Osteocyte (in vitro differentiated cells): ENCODE measurements at places on chromosomes 3 and 15. TPM values are rescaled to one million over a fixed set of nuclear protein-coding genes. Genes with fewer than 3 reads are reported as not detected.
A peak's percentile ranks its signal among the peaks of the same experiment; 100 is the strongest.

GRCh38 chr15:92683511-92683834 lies 27.9 kb upstream of the FAM174B start:
- H3K4me3 ChIP-seq = no peak overlapping the region
- no peak for DNase-seq
- H3K27me3 ChIP-seq = peaks cover 42% of the 10 kb centered on the region
- H3K36me3 ChIP-seq = no peaks in the 10 kb centered on the region
- peaks cover 20% of the 10 kb centered on the region for H3K4me1 ChIP-seq

Gene SOX14
- not detected in 2 replicates for total RNA-seq

DNA sequence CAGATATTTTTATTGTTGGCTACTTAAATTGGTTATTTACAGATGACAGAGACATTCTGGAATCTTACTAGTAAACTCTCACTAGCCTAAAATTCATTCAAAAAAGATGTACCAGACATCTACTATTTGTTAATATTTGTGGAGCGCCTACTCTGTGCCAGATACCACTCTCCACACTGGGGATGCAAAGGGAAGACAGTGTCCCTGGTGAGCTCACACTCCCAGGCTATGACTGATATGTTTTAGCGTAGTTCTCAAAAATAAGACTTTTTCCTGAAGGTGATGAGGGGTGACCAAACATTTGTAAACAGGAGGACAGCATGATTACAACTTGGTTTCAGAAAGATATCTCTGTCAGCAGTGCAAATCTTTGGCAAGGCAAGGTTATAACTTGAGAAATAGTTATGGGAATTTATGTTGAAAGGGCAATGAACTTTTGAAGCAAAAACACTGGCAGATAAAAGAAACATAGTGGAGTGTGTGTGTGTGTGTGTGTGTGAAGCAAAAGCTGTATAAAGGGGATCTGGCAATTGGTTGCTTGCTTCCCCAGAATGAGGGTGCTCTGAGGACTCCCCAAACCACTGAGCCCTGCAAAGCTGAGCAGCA lies 51.2 kb downstream of the HACD2 start:
- peaks cover 21% of the 10 kb centered on the region for H3K4me1 ChIP-seq
- no peaks in the 10 kb centered on the region for H3K36me3 ChIP-seq
- no peak overlapping the region for H3K4me3 ChIP-seq
- no peak overlapping the region for H3K27ac ChIP-seq
- no peaks in the 10 kb centered on the region for H3K27me3 ChIP-seq
- no peak for DNase-seq

Gene FETUB
- total RNA-seq = not detected in 2 replicates

- H3K27ac ChIP-seq = no peak overlapping the region
- H3K27me3 ChIP-seq = no peaks in the 10 kb centered on the region
- no peaks in the 10 kb centered on the region for H3K4me1 ChIP-seq
- H3K4me3 ChIP-seq = no peak overlapping the region
Measured at GRCh38 chr3:7788881-7789280, 712.7 kb upstream of the LMCD1 start.

Gene UPK1B
- 0.24 TPM in 1 of 2 replicates, not detected in the other for total RNA-seq

Gene EEF1AKMT4
- total RNA-seq = 3.9 and 4.5 TPM in 2 replicates

DNA sequence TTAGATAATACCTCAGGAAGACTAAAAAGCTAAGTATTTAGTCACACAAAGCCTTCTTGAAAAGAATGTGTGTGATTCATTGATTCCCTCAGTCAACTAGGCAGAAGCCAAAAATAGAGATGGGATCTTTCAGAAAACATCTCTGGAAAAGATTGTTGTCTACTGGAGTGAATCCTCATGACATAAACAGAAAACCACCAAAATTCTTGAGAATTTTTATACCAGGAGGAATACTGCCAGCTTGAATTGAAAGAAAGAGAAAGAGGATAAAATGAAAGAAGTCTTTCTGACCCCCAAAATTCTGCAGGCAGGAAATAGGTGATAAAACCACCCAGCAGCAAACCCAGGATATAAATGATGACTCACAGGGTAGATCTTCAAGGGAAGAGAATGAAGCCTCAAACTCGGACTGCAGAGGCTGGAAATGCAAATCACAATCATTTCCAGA lies 363.1 kb upstream of the PLSCR5 start:
- H3K4me1 ChIP-seq = peaks cover 22% of the 10 kb centered on the region
- no peak for DNase-seq
- H3K4me3 ChIP-seq = no peak overlapping the region
- H3K27me3 ChIP-seq = no peaks in the 10 kb centered on the region

DNA sequence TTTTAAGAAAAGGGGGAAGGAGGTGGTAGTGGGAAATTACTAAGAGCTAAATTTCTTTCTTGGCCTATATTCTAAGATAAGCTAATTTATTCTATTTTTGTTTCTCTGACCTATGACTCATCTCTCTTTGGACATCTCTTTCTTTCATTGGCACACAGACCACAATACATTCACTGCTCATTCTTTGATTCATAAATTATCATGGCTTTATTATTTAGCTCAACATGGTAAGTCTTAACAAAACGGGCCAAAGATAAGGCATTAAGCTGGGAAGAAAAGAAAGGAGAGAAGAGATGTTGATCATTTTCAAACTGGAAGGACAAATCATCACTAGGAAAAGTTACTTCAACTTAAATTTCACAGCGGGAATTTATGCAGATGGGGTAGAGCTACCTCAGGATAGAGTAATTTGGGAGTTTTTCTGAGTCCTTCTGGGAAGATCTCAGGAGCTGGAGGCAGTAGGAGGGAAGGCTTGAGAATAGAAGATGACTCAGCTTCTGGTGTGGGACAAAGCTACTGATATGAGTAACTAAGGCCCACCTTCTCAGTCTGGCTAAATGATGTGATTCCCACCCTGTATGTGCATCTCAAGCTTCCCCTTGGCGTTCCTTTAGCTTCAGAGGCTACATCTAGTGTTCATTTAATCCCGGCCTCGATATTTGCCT lies 7.5 kb upstream of the ALCAM start:
- no peaks in the 10 kb centered on the region for H3K27me3 ChIP-seq
- H3K36me3 ChIP-seq = no peaks in the 10 kb centered on the region
- no peak for DNase-seq

GRCh38 chr15:99986297-99987118 lies 253.3 kb upstream of the LYSMD4 start:
- peak overlapping the region; percentile 37 for H3K27ac ChIP-seq
- H3K36me3 ChIP-seq = no peaks in the 10 kb centered on the region
- H3K4me3 ChIP-seq = no peak overlapping the region
- no peak for DNase-seq
- peaks cover 34% of the 10 kb centered on the region for H3K4me1 ChIP-seq
- peaks cover 10% of the 10 kb centered on the region for H3K27me3 ChIP-seq
